ENCODE measurements at places on chromosomes 12 and 14.

DNA sequence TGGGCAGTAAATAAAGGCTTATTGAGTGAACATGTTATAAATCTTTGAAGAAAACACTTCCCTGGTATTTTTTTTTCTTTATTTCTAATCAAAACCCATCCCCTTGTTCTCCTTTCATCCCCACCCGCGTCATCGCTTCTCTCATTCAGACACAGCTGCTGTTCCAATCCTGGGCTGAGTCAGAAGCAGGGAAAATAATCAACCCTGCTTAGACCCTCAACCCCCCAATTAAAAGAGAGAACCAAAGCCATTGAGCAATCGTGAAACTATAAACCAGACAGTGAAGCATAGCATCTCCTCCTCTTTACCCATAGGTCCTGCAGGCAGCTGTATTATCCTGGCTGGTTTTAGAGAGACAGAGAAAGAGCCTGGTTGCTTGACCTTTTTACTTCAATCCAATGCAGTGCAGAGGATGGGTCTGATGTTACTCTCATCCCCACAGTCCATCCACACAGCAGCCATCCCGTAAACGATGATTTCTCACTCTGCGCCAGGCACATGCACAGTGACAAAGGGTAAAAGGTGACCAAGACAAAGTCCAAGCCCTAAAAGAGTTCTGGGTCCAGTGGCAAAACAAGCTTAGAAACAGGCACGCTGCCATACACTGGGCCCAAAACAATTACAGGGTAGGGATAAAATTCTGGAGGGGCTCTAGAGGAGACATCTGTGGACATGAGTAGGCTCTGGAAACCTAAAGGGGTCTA is 238.3 kb downstream of the GALC start:
- DNase-seq: no peak

DNA sequence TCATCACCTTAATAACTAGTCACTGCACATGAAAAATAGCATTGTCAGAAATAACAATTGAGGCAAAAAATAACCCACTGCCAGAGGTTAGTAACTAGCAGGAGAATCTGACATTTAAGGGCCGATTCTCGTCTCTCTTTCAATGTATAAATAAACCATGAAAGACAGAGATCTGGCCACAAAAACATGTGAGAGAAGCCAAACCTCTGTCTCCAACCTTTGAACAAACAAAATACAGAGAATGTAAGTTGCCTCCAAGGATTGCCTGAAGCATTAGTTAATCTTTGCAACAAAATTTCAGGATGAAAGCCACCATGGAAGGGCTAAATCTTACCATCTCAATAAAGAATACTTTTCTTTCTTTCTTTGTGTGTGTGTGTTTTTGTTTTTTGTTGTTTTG is 257.4 kb upstream of the TMTC1 start:
- no peak for DNase-seq

DNA sequence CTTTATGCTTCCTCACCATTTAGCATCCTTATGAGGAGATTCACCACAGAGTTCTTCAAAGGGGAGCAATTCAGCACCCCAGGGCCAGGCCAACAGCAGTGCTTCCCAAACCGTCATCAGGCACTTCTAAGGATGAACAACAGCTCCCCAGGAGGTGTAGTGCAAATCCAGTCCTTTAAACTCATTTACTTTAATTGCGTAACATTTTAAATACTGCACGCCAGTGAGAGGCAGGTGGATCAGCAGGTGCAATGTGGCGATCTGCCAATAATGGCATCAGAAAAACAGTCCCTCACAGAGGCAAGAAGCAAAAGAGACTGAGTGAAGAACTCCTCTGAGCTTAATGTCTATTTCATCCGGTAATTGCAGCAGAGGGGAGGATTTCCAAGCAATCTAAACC is 770.9 kb upstream of the FOXG1 start:
- DNase-seq: no peak

GRCh38 chr12:120538281-120539156 is 4.4 kb downstream of the RNF10 start:
- DNase-seq: no peak

DNA sequence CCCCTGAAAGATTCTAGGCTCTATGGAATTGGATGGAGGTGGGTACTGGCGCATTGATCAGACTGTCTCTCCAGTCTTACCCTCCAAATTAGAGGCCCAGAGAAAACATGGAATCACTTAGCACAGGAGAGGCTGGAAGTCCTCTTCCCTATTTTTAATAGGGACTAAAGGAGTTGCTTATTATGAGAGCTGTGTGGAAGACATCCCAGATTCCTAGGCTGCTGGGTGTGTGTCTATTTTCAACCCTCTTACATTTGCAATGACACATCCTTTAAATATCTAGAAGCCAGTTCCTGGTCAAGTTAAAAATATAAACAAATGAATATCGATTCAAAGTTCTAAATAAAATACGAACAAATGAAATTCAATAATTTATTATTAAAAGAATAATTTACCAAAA is 58.3 kb upstream of the ARID2 start:
- no peak for DNase-seq

GRCh38 chr12:128930606-128931005 is 77.3 kb downstream of the GLT1D1 start:
- no peak for DNase-seq

- no peak for DNase-seq
Observed at GRCh38 chr14:93007225-93007997, 84.5 kb downstream of the CHGA start.

DNA sequence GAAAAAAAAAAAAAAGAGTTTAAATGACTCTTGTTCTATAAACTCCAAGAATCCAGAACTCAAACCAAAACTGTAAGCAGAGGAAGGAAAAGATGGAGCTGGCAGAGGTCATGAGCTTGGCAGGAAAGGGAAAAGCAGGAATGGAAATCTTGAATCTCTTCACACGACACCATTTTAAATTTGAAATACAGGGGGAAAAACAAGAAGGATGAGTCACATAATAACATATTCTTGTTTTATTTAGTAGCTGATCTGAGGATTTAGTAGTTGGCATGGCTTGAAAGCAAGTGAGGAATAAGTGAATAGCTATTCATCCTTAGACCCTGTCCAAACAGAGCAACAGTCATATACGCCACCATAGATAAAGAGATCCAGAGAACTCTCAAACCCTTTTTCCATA is 35.0 kb downstream of the EPS8 start:
- DNase-seq: no peak

DNA sequence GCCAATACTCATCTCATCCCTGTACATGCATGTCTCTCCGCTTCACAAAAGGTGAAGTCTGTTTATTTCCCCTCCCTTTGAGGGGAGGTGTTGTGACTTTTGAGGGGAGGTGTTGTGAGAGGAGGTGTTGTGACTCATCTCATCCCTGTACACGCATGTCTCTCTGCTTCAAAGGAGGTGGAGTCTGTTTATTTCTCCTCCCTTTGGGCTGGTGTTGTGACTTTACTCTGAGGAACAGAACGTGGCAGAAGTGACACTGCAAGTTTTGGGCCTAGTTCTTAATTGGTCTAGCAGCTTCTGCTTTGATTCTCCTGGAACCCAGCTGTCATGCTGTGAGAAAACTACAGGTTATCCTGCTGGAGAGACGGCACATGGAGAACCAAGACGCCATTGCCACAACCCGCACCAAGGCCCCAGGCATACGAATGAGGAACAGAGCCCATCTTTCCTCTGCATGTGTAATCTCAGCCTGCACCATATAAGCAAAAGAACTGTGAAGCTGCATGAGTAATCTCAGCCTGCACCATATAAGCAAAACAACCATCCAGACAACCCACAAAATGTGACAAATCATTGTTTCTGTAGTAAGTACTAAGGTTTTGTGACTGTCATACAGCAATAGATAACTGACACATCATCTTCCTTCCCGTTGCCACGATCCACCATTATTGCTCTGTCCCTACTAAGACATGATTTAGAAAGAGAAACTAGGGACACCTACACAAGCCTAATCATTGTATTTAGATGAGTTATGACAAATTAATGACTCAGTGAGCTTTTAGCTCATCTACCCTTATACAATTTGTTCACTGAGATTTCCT is 30.0 kb downstream of the GALNT4 start:
- DNase-seq: no peak

DNA sequence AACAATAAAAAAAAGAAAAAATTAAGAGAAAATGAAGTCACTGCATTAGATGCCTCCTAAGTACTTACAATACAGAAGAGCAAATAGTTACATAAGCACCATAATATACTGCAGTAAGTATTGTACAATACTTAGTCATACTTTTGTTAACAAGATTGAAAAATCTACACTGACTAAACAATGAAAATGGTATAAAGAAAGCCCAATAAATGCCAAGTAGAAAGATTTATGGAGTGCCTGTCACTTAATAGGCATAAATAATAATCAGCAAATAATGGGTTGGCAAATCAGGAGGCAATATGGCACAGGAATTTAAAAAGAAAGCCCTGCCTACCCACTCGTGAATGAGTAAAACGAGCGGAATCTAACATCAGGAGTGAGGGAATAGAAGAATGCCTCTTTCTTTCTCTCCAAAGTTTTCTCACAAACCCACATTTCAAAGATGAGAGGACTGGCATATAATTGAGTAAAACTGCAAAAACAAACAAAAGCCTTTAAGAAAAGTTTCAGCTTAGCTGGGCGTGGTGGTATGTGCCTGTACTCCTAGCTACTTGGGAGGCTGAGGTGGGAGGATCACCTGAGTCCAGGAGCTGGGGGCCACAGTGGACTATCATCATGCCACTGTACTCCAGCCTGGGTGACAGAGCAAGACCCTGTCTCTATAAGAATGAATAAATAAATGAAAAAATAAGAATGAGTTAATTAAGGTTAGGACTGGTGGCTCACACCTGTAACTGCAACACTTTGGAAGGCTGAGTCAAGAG is 36.1 kb downstream of the CRY1 start:
- DNase-seq: no peak

- no peak for DNase-seq
Observed at GRCh38 chr14:85301506-85301905, 228.4 kb upstream of the FLRT2 start.

DNA sequence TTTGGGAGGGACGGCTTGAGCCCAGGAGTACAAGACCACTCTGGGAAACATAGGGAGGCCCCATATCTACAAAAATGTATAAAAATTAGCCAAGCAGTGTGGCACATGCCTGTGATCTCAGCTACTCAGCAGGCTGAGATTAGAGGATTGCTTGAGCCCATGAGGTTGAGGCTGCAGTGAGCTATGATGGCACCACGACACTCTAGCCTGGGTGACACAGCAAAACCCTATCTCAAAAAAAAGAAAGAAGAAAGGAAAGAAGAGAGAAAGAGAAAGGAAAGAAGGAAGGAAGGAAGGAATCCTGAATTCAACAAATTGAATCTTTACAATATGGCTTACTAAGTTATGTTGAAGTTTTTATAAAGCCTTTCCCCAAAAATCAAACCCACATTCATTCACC is 2.1 kb downstream of the KIF21A start:
- no peak for DNase-seq
